Jurkat, Clone E6-1 (cell line): ENCODE measurements at places on chromosomes 7 and 10.

DNA sequence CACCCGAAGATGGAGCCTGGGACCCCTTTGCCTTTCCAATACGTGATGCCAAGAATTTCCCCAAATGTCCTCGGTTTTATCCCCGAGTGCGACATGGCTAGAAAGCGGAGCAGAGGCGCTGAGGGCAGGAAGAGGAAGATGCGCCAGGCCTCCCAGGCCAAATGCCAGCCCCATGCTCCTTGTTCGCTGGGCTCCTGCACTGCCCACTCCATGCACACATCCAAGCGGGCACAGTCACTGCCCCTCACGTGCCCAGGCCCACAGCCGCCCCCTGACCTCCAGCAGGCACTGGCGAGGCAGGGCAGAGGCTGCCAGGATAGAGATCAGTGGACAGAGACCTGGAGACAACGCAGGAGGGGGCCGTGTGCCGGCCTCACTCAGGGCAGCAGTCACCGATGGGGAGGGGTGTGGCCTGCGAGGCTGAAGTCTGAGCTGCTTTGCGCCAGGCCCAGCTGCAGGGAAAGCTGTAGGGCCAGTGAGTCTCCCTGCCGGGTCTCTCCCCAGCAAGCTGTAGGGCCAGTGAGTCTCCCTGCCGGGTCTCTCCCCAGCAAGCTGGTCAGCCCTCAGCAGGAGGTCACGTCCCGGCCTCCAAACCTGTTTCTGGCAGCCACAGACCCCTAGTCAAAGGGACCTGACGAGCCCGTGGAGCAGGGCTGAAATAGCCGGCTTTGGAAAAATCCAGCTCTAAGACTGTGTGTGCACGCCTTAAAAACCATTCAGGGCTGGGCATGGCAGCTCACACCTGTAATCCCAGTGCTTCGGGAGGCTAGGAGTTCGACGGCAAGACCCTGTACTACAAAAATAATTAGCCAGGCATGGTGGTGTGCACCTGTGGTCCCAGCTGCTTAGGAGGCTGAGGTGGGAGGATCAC lies 100.6 kb upstream of the DIP2C start:
- no peak for DNase-seq

GRCh38 chr7:37390114-37390513 lies 58.5 kb downstream of the ELMO1 start:
- no peak for DNase-seq

DNA sequence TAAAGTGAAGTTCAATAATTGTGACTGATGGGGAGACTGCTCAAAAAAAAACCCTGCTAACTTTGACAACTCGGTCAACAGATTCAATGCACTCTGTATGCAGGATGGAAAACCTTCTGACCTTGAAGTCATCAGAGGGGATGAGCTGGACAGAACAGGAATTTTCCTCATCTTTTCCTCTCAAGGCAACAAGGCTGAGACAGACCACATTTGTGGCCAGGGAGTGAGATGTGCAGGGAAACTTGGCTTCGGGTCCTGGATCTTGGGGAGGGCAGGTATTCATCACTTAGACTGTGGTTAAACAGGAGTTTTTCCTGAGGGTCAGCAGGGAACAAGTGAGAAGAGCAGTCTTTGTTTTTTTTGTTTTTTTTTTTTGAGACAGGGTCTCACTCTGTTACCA lies 100.6 kb downstream of the BAMBI start:
- DNase-seq: no peak

DNA sequence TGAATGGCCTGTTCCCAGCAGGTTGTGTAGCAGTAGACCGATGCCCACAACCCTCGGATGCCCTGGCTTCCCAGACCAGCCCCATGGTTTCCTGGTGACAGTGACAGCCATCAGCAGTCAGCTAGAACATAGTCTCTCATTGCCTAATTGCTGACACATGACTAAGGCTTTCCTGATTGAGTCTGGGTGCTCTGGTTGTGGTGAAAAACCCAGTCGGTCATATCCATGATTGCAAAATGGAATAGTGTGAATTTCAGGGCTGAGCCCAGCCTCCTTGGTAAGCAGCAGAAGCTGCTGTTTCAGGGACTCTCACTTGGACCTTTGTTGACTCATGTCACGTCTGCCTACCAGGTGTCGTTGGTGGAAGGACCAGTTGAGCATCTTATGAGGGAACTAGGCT lies 36.6 kb downstream of the POR start:
- DNase-seq: no peak

- no peak for DNase-seq
These were observed 130.5 kb downstream of the CDK14 start for GRCh38 chr7:90726623-90727022.
